ENCODE measurements at places on chromosomes 6 and 20.

DNA sequence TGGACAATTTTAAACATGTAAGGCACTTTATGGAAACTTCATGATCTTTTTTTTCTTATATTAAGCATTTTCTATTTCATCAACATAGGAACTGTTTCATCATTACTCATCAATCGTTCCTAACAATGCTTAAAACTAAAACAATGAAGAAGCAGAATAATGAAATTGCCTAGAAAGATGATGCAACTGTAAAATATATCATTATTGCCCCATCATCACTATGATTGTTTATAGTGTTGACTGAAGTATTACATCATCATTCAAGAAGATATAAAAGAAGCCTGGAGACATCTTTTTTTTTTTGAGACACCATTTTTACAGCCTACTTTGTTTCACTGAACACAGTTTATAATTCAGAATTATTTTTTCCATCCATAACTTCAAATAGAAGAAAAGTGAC is 147.2 kb downstream of the TRDN start:
- no peak for DNase-seq

GRCh38 chr20:48910347-48910781 is 11.1 kb upstream of the ARFGEF2 start:
- no peak for DNase-seq

- DNase-seq = no peak
Measured at GRCh38 chr6:142279350-142280180, 22.2 kb upstream of the ADGRG6 start.

- no peak for DNase-seq
Measured at GRCh38 chr6:6901205-6901719, 206.5 kb upstream of the RREB1 start.

GRCh38 chr6:63685446-63686379 is 50.1 kb downstream of the PHF3 start:
- no peak for DNase-seq

DNA sequence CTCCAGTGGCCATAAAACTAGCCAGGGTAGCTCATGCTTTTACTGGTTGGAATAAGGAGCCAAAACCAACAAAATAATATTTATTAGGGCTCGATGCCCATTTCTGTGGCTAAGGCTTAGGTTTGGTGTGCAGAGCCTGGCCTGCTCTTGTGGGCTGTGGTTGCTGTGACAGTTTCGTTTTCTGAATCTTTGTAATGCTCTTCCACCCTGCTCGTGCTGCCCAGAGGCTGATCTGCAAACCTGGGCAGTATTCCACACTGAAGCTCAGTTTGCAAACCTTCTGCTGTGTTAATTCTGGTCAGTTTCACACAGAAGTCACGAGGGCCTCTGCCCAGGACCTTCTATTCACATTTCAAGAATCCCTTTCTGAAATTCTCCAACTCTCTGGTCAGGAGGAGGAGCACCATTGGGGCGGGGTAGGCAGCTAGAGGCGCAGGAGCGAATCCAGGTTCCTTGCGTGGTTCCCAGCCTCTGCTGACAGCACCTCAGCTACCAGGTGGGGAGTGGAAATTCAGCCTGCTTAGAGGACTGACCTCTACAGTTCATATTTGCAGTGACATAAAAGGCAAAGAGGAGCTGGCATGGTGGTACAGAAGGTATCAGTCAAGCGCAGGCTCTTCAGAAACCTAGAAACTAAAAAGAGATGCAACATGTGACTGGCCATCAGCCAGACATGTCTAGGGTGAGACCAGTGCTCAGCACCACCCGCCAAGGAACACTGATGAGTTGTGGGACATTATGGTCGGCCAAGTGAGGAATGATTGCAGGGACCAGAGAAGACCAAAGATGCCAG is 14.3 kb upstream of the C20orf144 start:
- DNase-seq = no peak

- DNase-seq = no peak
Measured at GRCh38 chr6:149717255-149717587, 680 bp downstream of the LATS1 start.

GRCh38 chr6:98838032-98838431 is 3.7 kb downstream of the POU3F2 start:
- no peak for DNase-seq

DNA sequence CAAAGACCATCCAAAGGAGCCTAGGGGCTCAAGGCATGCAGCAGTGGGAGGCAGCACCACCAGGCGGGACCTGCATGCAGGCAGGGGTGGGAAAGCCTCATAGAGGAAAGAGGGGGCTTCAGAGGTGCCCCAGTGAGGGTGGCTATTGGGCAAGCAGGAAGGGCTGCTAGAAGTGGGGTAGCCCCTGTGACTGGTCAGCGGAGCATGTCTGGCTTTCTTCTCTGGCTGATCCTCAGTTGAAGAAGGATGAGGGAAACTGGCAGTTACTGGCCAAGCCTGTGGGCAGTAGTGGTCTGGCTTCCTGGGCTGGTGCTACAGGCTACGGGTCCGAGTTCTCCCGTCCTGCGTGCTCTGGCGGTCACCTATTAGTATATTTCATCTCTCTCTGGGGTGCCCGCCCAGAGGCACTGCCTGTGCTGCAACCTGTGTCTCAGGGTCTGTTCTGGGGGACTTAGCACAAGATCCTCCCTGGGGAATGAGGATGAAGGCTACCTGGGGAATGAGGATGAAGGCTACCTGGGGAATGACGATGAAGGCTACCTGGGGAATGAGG is 35.9 kb upstream of the CST7 start:
- DNase-seq = no peak

DNA sequence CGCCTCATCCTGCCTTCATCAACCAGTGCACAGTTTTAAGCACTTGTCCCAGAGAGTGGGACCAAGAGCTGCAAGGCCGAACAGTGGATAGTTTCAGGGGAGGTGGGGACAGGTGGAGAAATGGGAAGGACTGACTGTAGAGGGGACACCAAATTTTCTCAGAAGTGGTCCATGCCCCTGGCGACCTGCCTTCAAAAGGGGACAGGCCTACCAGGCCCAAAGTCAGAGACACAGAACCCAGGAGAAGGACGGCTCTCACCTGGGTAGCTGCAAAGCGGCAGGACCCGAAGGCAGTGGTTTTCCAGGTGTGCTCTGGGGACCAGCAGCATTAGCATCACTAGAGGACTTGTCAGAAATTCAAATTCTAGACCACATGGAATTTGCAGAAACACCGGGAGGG is 5.8 kb downstream of the TFEB start:
- DNase-seq = no peak

DNA sequence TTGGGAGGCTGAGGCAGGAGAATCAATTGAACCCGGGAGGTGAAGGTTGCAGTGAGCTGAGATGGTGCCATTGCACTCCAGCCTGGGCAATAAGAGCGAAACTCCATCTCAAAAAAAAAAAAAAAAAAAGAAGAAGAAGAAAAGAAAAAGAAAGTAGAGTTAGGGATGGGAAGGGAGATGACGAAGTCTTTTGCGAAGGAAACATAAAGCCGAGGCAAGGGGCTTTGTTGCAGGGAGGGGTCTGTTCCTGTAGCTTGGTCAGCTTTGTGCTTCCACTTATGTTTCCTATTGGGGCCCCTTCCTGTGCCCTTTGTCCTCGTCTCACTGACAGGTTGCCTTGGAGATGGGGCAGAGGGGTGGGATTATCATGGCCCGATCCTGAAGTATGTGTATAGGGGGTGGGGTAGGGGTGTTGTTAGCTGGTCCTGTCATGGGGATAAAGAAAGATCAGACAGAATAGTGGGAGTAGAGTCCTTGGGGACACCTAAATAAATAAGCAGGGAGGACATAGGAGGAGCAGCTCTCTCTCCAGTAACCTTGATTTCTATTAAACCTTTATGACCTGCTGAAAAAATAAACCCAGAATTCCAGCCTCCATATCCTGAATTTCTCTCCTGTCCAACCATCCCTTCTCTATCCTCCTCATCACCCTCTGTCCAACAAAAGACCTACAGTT is 1.1 kb upstream of the CLIC1 start:
- DNase-seq = no peak

GRCh38 chr6:130958468-130958867 is 104.6 kb downstream of the EPB41L2 start:
- DNase-seq = no peak

DNA sequence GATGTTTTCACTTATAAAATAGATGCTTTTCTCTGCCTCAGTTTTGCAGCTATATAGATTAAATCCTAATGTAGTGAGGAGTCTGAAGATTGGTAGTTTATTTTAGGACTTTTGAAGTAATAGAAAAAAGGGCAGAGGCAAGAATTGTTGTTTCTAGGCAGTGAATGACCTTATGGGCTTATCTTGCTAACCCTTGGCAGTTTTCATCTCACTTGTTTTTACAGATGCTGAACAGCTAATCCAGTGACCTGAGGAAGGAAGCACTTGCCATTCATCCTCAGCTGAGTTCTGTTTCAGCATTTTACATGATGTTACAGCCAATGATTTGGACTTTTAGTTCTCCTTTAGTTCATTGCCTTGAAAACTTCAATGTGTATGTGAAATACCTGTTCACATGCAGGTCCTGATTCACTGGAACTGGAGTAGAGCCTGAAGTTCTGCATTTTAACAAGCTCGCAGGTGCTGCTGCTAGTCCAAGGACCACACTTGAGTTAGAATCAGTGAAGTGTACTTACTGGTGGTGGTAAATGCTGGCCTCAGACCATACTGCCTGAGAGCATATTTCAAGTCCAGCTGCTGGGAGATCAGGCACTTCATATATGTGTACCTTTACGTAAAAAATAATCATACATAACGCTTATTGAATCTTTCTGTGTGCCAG is 86.9 kb downstream of the TULP4 start:
- DNase-seq = no peak

DNA sequence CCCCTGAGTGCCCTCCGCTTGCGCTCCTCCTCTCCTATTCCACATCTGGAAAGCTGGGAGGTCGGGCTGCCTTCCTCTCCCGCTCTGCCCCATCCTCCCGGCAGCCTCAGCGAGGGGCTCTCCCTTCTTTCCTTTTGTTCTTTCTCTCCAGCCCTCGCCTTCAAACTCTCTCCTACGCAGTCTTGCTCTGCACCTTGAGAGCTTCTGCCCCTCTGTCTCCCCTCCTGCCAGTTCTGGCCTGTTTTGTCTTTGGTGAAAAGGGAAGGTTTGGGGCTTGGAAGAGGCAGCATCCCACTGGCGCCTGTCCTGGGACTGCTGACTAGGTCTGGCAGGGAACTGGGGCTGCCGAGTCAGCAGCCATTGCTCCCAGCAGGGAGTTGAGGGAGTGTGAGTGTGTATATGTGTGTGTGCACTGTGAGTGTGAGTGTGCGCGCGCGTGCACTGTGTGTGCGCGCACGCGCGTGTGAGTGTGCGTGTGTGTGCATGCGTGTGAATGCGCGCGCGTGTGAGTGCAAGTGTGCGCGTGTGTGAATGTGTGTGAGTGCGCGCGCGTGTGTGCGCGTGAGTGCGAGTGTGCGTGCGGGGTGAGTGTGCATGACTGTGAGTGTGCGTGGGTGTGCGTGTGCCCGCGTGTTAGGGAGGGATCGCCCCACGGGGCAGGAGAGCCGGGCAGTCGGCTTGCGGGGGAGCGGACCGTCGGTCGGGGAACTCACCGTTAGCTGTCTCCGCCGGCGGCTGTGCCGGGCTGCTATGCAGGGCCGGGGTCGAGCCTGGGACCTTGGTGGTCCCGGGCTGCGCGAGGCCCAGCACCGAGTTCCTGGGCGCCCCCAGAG is 523 bp downstream of the CPXM1 start:
- no peak for DNase-seq

DNA sequence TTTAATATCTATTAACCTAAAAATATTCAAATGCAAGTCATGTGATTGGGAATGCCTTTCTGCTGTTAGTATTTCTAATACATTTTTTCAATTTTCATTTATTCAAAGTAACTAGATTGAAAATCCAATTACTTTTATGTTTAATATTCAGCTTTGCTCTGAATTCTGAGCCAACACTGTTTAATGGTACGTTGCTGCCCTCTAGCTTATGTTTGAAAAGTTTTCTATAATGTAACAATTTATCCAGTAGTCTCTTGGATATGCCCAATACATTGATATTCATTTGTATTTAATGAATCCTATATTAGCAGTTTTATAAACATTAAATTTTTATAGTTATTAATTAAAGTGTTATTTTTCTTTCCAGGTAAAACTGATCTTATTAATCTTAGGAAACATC is 47.4 kb downstream of the LGSN start:
- no peak for DNase-seq

DNA sequence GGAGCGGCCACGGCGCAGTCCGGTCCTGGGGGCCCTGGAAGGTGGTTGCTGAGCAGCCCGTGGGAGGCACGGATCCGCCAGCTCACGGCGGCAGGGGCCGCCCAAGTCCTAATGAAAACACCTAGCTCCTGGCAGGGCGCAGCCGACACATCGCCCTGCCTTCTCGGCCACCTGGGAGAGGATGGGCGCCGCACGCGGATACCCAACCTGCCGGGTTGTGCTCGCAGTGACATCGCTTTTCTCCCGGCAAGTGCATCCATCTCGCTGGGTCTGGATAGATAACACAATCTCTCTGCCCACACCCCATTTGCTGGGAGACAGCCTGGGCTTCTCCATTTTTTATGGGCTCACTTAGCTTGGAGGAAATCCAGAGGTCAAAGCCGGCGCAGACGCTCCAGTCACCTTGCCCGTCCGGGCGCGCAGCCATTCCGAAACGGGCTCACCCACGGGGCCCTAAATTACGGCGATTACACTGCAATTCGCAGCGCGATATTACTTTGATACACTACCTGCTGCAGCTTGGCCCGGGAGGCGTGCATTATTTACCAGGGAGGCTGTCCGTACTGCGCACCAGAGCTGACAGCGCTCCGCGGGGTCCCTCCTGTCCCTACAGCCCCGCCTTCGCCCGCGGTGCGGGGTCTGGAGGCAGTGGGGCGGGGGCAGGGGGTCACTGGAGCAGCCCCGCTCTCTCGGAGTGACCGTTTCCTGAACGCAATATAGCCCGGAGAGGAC is 36.2 kb upstream of the CCDC167 start:
- no peak for DNase-seq

- DNase-seq = no peak
Measured at GRCh38 chr6:2969549-2969948, 1.8 kb downstream of the SERPINB6 start.

GRCh38 chr20:54474866-54475265 is 527 bp upstream of the DOK5 start:
- no peak for DNase-seq

- no peak for DNase-seq
Measured at GRCh38 chr6:163427498-163428254, 13.2 kb downstream of the QKI start.

DNA sequence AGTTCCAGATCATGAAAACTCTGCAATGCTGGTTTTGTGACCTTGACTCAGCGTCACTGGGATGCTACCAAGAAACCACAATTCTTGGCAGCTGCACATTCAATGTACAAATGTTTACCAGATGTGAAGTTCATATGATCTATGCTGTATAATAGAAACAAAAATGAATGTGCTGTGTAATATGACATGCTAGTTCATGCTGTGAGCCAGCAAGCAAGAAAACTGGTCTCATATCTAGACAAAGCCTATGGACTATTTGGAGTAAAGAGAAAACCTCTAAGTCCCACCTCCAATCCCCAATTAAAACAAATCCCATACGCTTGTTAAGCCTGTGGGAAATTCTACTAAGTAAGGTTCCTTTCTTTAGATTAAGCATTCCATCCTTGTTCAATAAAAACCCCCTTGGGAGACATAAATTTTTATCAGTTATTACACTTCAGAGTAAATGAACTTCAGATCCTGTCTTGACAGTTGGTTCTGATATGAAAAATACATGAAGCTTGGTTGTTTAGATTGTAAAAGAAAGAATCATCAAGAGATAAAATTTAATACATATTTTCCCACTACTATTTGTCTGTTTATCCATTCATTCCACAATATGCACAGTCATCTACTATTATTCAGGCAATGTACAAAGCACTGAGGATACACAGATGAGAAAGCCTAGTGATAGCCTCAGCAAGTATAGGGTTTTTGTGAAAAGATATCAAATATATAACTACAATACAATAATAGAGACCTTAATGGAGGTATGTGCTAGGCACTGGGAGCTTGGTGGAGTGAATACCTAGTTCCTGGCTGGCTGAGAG is 20.1 kb downstream of the COL21A1 start:
- no peak for DNase-seq

- no peak for DNase-seq
Measured at GRCh38 chr6:169452117-169452868, 198.6 kb upstream of the THBS2 start.

Measured in cerebellar nuclear complex (tissue), 1 donor.